ENCODE measurements at places on chromosomes 12 and 14.

- DNase-seq = no peak
Measured at GRCh38 chr14:29454026-29454693, 473.5 kb downstream of the PRKD1 start.

DNA sequence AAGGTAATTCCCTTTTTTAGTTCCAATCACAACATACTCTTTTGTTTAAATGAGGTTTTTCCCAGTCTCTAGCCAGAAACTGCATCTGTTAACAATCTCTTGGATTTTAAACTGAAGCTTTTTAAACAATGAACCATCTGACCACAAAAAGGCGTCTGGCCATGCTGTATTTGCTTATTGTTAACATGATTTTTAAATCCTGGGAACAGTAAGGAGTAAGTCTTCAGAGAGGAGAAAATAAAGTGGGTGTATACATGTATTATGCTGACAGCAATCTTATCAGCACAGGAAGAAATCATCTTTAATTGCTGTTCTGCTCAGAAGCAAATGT, 106.2 kb downstream of the DAAM1 start:
- DNase-seq = no peak

DNA sequence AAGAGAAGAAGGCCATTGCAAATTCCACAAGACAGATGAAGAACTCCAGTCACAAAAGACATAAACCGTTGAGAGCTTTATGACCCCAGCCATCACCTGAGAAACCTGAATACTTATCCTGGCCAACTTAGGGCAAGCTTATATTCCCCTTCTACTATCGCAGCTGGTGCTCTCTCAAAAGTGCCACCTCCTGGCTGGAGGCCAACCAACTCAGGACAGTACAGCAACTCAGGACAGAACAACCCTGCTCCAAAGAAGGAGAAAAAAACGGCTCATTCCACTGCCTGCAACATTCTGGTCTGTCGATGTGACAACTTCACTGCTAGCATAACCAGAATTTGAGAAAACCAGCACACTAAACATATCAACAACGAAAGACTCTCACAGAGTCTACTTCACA, 9.7 kb upstream of the KRT6B start:
- DNase-seq = no peak

- DNase-seq = no peak
Measured at GRCh38 chr12:94615260-94616181, 34.8 kb downstream of the TMCC3 start.

DNA sequence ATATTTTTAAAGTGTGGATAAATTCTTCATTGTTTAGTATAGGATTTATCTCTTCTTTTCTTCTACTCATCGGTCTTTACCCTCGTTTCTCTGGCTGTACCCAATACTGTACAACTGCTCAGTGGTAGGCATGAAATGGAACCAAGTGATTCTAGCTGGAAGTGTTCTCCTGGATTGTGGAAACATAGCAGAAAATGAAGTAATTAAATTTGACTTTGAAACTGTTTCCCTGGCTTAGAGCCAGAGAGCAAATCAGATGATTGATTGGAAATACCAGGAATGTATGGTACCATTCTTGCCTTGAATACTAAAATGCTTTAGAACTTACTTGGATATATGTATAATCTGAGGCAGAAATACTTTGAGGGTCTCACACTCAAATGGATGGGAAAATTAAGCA, 292.3 kb downstream of the ERC1 start:
- DNase-seq = no peak

DNA sequence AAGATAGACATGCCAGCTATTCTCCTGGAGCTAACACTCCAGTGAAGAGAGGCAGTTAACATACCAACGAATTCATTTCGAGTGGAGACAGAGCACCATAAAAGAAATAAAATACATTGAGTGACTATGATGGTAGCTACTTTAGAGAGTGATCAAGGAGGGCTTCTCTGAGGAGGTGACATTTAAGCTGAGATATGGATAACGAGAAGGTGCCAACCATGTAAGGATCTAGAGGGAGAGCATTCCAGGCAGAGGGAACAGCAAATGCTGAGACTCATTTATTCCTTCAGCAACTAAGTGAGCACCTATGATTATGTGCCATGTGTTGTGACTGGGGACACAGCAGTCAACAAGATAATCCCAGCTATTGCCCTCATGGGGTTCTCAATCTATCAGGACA, 28.3 kb upstream of the OAS1 start:
- DNase-seq = no peak

DNA sequence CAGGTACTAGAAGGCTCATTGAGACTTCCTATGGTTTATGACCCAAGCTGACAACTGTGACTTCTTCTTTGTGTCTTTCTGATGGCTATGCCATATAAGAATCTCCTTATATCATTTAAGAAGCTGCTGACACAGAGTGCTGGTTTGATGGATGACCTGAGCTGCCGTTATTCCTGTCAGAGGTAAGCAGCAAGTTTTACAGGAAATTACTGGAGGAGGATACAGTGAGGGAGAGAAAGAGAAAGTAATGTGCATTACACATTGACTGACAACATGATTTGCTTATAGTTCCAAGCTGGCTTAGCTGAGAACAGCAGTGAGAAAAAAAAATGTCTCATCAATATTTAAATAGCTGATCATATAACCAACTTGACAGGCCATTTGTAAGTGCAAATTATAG, 981.4 kb downstream of the FSCB start:
- no peak for DNase-seq

GRCh38 chr12:49519574-49519936, 19.3 kb upstream of the KCNH3 start:
- no peak for DNase-seq

DNA sequence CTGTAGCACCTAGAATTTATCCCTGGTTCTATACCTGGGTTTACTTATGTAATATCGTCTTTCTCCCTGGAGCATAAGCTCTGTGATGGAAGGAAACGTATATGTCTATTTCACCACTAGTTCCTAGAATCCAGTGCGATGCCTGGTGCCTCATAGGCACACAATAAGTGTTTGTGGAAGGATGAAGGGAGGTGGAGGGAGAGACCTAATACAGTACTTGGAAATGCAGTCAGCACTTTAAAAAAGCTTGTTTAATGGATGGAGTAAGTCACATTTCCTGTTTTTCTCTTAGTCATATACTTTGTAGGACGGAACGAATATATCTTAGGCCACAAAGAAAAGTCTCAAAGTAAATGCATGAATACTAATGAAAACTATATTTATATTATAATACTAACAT, 186.5 kb upstream of the HMGA2 start:
- no peak for DNase-seq

DNA sequence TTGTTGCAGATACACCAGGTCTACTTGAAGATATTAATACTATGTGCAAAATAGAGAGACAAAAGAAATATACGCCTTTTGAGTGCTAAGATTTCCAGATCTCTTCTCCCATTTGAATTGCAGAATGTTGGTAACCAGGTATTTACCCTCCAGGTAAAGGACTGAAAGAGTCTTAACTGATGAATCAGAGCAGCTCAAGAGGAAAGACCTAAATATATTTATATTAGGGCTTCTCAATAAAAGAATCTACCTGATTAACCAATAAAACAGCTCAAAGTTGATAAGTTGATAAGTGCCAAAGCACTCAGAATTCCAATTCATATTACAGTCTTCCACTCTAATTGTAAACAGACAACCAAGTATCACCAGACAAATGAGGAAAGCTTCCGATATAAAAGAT, 59.2 kb downstream of the ZNF641 start:
- DNase-seq = no peak

GRCh38 chr14:75254901-75255584, 23.6 kb upstream of the FOS start:
- DNase-seq = no peak

DNA sequence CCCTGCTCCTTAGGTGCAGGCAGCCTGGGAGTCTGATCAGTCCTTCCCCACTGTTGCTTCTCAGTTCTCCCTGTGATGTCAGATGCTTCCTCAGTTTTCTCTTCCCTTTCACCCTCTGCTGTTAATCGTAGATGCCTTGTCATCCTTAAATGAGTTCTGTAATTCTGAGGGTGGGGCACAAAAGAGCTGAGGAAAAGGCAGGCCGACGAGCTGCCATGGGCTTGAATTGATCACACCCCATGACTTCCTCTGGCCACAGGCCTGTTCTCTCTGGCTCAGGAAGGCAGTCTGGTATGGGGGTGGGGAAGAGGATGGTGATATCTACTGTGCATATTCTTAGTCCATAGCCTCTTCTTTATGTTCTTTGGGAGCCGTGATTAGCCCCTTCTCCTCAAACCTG, 5.2 kb upstream of the AP1G2 start:
- no peak for DNase-seq

DNA sequence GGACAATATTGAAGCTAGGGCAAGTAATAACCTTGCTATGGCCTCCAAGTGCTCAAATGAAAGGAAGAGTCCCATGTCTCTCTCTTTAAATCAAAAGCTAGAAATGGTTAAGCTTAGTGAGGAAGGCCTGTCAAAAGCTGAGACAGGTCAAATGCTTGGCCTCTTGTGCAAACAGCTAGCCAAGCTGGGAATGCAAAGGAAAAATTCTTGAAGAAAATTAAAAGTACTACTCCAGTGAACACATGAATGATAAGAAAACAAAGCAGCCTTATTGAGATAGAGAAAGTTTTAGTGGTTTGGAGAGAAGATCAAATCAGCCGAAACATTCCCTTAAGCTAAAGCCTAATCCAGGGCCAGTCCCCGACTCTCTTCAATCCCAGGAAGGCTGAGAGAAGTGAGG, 84.1 kb upstream of the PLEKHA5 start:
- no peak for DNase-seq

GRCh38 chr12:130994821-130995375, 41.2 kb downstream of the ADGRD1 start:
- DNase-seq = no peak

DNA sequence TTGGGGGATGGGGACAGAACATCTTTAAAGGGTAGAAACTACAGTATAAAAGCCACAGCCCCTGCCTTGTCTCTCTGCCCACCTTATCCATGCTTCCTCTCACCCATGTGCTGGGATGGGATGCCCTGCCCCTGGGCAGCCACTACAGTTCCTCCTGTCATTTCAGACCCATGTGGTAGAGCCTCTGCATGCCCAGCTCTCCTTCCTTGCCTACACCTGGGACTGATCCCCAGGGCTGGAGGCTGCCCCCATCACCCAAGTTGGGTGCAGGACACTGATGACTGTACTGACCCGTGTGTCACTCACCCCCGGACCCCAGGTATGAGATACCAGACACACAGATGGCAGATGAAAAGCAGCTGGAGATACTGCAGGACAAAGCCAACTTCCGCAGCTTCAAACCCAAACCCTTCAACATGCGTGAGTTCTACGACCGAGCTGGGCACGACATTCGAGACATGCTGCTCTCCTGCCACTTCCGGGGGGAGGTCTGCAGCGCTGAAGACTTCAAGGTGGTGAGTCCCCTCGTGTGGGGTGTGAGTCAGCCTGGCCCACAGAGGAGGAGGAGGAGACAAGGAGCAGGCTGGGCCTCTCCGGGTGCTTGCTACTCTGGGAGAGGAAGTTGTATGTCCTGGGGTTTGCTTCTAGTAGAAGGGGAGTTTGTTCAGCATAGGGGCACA, 2.2 kb downstream of the ASIC1 start:
- DNase-seq = peak; percentile 37

GRCh38 chr14:103597623-103598377, 31.2 kb upstream of the KLC1 start:
- DNase-seq = no peak

DNA sequence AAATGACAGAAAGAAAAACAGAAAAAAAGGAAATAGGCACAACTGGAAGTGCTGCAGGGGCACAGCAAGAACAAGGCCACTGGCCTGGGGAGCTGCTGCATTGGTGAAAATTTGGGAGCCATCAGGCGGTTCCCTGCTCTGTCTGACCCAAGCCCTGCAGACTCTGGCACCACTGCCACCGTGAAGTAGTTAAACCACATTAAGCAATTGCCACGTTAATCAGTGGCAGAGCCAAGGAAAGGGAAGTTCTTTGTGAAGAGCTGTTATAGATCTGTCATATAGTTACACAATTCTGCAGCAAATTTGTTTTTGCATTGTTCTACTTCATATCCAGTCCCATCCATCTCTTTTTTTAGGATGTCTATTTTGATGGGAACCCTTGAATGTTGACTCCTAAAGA, 915.3 kb downstream of the FSCB start:
- no peak for DNase-seq

DNA sequence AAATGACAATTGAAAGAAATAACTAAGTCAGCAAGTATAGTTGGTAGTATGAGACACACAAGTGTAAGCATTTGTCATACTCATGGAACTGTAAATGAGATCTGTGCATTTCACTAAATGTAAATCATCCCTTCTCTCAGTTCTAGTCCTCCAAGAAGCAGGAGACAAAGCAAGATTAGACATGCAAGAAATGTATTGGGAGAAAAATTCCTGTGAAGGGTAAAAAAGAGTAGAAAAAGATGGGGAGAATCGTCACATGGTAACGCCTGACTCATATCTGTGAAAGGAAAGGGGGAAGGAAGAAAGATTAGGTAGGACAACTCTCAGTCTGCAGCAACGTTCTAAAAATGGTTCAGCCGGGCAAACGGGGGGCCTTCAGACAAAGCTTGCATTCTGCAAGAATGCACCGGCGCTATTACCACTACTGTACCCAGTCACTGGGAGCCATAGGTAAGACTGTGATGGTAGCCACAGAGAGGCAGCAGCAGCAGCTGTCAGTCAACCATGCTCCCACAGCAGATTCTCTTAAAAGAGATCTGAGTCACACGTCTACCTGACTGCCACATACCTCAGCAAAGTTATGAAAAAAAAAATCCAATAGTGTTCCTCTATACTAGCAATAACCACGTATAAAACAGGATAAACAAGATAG, 18.0 kb upstream of the RFX4 start:
- DNase-seq = no peak

DNA sequence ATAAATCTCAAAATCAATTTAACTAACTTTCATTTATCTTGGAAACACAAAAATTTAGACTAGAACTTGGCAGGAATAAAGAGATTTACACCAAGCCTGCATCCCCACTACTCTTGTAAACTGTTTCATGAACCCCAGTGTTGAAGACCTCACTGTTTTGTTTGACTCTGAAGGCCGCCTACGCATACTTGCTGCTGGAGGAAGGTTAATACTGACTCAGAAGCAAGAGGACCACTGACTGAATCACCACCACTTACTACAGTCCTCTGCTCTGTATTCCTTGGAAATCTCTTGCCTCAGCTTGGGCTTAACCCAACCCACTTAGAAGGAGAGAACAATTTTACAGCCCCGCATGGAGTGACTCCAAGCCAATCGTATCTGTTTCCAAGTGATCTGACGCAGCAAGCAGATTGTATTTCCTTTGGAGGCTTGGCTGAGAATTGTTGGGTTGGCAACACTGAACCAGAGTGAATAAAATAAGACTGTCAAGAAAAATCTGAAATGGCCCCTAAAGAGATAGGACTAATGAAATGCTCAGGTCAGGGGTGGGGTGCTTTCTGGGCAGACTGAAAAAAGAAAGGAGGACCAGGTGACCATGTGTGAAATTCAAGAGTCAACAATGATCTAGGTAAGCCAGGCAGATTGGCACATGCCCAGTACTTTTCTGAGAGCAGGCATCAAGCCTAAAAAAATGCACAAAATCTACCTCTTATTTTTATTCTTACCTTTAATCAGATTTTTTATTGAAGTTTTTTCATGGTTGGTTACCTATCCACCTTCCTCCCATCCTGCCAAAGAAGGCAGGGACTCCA, 248.6 kb downstream of the ZFP36L1 start:
- no peak for DNase-seq
